ENCODE measurements at places on chromosomes 12 and 14.

DNA sequence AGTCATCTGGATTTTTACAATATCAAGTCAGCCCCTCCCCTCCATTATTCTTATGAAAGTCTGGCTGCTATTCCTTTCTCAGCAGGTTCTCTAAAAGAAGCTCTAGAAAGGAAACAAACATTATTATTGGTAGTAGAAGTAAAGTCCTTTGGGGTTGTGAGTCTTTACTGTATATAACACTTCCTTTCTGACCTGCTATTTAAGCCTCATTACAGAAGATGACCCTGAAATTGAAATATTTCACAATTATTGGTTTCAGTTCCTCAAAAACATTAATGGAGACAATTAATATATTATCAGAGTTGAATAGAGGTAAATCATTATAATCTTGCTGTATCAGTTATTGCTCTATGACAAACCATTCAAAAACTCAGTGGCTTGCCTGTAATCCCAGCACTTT lies 19.3 kb downstream of the PLEKHA5 start:
- DNase-seq = no peak

DNA sequence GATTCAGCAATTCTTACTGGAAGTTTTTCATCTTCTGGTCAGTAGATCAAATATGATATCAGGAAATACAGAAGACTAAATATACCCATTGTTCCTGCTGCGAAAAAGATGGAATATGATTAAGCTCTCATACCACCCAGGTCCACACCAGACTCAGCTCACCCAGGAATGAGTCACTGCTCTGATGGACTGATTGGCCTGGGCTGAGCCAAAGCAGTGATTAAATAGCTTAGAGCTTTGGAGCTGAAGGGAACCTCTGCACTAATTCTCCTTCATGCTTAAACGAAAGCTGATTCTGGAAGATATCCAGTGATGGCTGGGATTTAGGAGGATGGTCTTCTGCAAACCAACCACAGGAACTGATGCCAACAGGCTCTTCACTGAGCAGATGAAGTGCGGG lies 62.0 kb upstream of the SYT1 start:
- DNase-seq = peak; percentile 66

DNA sequence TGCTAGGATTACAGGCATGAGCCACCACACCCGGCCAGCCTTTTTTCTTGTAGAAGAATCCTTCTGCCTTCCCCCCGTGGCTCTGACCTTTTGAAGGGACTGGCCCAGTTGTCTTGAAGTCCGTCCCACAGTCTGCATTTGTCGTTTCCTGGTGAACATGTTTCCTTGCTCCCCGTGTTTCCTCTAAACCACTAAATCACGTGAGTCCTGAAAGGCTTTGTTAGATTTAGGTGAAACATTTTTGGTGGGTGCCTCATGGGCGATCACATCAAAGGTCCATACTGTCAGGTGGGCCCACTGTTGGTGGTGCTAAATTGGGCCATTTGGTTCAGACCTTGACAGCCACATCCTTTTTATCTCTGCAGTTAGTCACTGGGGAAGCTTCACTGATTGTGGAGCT lies 26.3 kb downstream of the MLXIP start:
- DNase-seq = no peak

DNA sequence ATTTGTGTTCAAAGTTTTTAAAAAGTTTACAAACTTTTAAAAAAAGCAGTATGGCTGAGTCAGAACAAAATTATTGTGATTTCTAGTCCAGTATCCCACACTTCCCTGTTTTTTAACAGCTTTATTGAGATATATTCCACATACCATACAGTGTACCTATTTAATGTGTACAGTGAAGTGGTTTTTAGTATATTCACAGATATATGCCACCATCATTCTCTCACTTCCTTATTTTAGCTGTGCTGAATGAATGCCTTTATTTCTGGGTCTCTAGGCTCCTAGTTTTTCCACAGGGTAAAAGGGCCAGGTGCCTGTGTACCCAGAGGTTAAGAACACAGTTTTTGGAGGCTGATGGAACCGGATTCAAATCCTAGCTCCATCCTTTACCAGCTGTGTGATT lies 58.9 kb upstream of the SRSF5 start:
- no peak for DNase-seq

GRCh38 chr12:12396694-12397093 lies 39.8 kb downstream of the BORCS5 start:
- no peak for DNase-seq

- DNase-seq = no peak
Measured at GRCh38 chr12:19895246-19896020, 456.1 kb downstream of the AEBP2 start.

DNA sequence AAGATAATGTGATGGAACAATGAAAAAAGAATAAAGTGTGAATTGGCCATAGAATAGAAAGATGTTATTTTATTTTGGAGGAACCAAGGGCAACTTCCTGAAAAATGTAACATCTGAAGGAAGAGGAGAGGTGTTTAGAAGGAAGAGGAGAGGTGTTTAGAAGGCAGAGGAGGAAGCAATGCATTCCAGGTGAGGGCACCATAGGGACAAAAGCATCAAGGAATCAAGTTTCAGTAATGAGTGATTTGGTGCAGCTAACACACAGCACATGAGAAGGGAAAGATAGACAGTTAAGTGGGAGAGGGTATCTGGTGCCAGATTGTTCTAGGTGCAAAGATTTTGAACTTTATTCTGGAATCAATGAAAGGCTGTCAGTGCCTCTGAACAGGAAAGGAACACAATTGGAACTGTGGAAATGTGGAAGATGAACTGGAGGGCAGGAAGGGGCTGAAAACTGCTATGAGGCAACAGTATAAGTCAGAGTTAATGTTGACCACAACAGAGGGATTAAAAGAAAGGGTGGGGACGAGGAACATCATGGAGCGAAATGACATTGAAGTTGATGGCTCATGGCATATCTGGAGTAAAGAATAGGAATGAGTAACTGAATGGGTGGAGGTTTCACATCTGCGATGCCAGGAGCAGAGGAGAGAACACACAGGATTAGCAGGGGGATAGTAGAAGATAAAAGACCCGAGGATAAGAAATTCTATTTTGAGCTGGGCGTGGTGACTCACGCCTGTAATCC lies 326.6 kb downstream of the LRIG3 start:
- DNase-seq = no peak

DNA sequence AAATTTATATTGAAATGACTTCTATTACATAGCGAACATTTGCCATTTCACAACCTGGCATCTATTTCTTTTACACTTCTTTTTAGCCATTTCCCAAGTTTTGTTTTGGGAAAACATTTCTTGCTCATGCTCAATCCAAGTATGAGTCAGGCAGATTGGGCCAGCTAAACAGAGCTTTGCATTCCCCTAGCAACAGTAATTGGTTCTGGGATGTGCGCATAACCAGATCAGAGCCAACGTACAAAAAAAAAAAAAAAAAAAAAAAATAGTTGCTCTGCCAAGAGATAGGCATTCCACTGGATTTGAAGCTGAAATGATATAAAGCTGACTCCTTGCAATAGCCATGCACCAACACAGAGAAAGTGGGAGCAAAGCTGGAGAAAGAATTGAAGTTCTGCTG lies 37.5 kb downstream of the PLCZ1 start:
- DNase-seq = no peak

GRCh38 chr14:57998766-57999165 lies 132.9 kb upstream of the SLC35F4 start:
- DNase-seq = peak; percentile 99

DNA sequence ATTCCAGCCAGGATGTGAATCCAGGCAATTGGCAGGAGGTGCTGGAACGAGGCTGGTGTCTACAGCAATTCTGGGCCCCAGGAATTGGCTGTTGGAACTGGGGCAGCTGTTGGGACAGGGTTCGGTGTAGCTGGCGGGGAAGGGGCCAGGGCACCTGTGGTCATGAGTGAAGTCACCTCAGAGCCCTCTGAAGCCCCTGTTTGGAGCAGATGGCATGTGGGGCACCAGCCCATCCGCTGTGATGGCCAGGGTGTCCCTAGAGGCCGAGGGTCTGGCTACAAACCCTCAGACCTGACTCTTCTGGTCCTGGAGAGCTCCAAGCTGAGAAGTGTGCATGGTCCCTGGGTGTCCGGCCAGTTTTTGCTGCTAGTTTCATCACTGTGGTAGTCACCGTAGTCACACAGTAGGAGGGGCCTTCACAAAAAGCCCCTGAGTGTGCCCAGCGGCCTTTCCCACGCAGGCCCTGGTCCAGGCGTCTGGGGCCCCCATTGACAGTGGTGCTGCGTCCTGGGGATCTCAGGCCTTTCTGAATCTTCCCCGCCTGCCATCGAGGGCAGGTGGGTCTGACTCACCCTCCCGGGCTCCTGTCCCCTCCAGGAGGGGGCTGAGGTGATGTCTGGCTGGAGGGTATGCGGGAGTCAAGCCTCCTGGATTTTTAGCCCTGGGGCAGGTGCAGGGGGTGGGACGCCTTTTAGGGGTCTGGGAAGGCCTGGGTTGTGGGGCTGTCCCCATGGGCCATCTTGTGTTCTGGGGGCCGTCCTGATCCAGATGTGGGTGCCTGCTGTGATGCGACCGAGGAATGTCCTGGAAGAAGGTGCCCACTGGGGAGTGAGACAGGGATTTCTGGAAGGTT lies 368.0 kb downstream of the TMEM121 start:
- no peak for DNase-seq

DNA sequence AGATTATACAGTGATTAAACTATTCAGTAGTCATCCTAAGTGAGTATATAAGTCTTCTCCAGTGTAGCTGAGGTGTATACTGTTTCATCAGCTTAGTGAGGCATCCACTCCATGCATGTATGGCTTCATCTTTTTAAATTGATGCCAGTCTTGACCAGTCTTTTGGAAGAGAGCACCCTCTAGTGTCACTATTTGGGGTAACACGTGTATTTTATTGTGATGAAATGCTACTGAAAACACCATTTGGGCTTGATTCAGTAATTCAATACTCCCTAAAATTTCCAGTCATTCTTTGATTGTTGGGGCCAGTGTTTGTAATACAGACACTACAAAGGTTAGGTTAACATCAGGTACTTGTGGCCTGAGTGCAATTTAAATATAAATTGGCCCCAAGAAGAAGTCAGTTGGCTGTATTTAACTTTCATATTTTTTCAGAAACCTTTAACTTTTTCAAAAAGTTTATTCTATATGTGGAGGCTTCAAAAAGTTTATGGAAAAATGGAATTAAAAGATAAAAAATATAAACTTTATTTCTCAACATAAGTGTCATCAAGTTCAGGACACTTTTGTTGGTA lies 35.3 kb downstream of the MIPOL1 start:
- peak; percentile 73 for DNase-seq

DNA sequence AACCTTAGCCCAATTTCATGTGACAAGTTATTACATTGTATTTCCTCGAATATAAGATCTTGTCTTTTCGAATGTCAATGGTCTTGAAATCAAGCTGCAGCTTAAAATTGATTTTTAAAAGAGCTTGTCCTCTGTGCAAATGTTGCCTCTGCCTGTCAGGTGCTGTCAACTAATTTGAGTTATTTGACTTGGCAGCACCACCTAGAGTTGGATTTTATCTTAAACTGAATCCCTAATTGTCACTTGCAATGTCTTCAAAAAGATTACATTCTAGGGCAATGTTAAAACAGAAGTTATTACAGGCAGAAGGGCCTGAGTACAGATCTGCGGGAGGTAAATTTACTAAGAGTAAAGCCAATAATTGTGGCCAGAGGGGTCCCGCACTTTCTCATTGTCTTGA lies 26.2 kb upstream of the TUNAR start:
- no peak for DNase-seq

DNA sequence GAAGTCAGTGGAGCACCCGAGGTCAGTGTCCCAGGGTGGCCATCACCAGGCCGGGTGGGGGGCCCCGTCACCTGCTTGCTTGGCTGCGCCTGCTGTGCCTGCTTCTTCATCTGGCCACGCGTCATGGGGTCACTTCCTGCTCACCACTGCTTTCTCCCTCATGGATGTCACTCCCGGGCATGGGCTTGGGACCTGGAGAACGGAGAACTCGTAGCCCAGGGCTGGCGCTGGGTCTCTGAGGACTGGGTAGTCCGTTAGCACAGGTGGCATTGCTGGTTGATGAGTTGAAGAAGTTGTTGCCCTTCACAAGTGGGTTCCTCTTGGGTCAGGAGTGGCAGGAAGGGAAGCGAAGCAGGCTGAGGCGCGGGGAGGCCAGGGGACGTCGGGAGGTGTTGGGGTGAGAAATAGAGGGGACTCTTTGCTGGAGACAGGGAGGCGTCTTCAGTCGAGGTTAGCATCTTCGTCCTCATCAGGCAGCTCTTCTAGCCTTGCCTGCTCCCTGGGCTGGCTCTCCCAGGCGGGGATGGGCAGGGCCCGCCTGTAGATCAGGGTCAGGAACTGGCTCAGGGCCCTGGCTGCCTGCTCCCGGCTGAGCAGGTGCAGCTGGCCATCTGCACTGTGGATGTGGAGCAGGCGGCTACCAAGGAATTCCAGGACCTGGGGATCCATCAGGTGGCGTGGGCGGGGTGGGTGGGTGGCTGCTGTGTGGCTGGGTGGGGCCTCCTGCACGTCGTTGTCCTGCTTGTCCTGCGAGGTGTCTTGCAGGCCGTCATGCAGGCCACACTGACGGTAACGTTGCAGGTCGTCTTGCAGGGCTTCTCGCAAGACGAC lies 23.0 kb downstream of the RTL1 start:
- no peak for DNase-seq

DNA sequence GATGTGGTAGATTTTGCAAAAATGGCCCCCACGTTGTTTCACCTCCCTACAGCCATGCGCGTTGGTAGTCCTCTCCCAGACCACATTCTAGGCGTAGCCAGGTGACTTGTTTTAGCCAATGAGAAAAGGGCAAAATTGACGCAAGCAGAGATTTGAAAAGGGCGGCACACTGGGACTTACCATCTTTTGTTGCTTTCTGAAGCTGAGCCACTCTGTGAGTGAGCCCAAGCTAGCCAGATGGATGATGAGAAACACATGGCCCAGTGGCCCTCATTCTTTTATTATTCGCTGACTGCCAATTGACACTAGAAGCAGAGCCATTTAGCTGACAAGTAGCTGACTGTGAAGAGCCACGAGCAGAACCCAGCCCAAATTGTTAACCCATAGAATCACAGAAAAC lies 142.0 kb upstream of the GZMB start:
- DNase-seq = no peak

DNA sequence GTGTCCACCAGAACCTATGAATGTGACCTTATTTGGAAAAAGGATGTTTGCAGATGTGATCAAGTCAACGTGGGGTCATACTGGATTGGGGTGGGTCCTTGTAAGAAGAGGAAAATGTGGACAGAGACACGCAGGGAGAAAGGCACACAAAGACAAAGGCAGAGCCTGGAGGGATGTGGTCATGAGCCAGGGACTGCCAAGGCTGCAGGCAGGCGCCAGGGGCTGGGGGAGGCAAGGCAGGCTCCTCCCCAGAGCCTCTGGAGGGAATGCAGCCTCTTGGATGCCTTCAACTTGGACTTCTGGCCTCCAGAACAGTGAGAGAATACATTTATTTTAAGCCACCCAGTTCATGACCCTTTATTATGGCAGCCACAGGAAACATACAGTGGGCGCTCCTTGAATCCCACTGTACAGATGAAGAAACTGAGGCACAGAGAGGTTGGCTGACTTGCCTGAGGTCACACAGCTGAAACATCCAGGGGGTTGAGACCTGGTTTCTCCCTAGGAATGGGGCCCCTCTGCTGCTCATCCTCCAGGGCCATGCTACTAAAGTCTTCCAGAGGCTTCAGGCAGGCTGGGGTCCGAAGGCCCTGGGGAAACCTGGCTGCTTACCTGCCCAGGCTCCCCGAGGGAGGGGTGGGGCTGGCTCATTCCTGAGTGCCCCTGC lies 99.7 kb downstream of the RFLNA start:
- DNase-seq = no peak

- DNase-seq = peak; percentile 49
Measured at GRCh38 chr12:9687228-9687627, 17.7 kb downstream of the CLEC2D start.
